ENCODE measurements at places on chromosomes 11 and 22. TPM values are rescaled to one million over a fixed set of nuclear protein-coding genes. Genes with fewer than 3 reads are reported as not detected.

MOGAT2 gene
- polyA plus RNA-seq, result not detected

MLC1 gene
- polyA plus RNA-seq, result not detected

MS4A7 gene
- 13.3 TPM for polyA plus RNA-seq

PPFIBP2 gene
- 28.1 TPM for polyA plus RNA-seq

SERPINH1 gene
- polyA plus RNA-seq, result 15.4 TPM

OR4D10 gene
- polyA plus RNA-seq, result not detected

CCDC188 gene
- polyA plus RNA-seq, result 0.76 TPM

CLDN5 gene
- polyA plus RNA-seq, result 13.1 TPM

- no peak overlapping the region for H3K4me3 ChIP-seq
- DNase-seq, result no peak
- H3K27ac ChIP-seq, result no peak overlapping the region
- H3K4me1 ChIP-seq, result peaks cover 67% of the 10 kb centered on the region
Observed at GRCh38 chr22:46637711-46638600, 17.8 kb downstream of the GRAMD4 start.

DNA sequence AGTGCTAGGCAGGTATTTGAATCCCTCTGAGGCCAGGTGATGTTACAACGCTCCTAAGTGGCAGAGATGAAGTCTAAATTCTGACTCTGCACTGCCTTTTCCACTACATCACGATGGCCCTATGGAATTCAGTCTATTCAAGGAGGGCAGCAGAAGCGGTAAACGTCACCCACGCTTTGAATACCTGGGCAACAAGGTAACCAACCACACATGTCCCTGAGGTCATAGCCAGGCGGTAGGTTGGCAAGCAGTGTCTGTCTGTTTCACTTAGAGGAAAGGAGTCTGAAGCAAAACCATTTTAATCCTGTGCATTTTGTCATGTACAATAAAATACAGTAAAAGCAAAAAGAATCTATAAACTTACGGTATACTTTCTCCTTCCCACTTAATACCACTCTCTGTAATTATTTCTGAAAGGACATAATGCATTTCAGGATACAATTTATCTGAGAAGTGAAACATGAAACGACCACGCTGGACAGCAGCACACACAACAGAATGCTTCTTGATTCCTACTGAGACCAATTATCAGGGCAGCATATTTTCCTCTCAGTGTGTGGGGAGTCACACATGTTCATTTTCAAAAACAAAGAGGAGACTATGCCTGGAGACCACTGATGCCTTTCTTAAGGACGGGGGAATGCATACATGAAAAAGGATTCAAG lies 51.3 kb downstream of the PRDM10 start:
- DNase-seq, result no peak
- peaks cover 8% of the 10 kb centered on the region for H3K4me1 ChIP-seq
- H3K27me3 ChIP-seq, result no peaks in the 10 kb centered on the region
- no peak overlapping the region for H3K27ac ChIP-seq
- H3K36me3 ChIP-seq, result peaks cover 22% of the 10 kb centered on the region

- peaks cover 39% of the 10 kb centered on the region for H3K36me3 ChIP-seq
- peak overlapping the region; percentile 91 for H3K27ac ChIP-seq
- H3K27me3 ChIP-seq, result no peaks in the 10 kb centered on the region
Observed at GRCh38 chr22:30328466-30329049, 1.8 kb upstream of the TBC1D10A start.

DNA sequence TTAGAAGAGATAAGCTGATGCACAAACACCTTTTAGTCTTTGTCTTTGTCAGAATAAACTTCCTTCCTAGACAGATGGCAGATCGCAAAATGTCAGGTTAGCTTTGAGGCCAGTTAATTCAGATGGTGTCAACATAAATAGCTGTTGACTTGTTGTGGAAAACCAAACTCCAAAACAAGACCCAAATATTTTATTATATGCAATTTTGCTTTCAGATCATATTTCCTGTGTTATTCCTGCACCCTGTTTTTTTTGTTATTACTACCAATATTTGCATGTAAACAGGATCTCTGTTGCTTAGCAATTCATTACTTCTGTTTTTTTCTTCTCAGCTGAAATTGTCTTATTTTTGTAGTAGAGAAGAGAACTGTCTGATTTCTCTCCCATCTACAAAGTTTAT lies 316.0 kb downstream of the ETS1 start:
- H3K27me3 ChIP-seq, result no peaks in the 10 kb centered on the region
- DNase-seq, result no peak
- no peaks in the 10 kb centered on the region for H3K36me3 ChIP-seq
- no peak overlapping the region for H3K4me3 ChIP-seq

DNA sequence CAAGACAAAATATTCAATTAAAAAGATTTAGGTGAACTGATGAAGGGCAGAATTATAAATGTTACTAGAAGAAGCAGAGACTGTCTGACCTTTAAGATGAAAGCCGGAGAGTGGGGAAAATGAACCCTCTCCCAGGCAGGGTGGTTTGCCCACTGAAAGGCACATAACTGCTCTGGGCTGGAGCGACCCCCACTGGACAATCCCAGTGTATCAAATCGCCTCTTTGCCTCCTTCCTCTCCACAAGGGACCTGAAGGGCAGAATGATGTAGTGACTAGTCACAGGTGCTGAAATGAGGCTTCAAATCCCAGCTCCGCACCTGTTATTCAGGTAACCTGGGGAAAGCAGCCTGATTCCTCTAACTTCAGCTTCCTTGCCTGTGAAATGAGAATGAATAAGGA lies 69.0 kb downstream of the EFCAB6 start:
- H3K27ac ChIP-seq, result no peak overlapping the region
- H3K36me3 ChIP-seq, result no peaks in the 10 kb centered on the region
- peaks cover 10% of the 10 kb centered on the region for H3K4me1 ChIP-seq
- H3K4me3 ChIP-seq, result no peak overlapping the region
- peaks cover 4% of the 10 kb centered on the region for H3K27me3 ChIP-seq
- DNase-seq, result no peak

GRCh38 chr11:96162816-96163499 lies 180.0 kb downstream of the MAML2 start:
- H3K27ac ChIP-seq, result peak overlapping the region; percentile 64
- no peaks in the 10 kb centered on the region for H3K4me1 ChIP-seq
- no peak overlapping the region for H3K4me3 ChIP-seq
- H3K27me3 ChIP-seq, result no peaks in the 10 kb centered on the region

DNA sequence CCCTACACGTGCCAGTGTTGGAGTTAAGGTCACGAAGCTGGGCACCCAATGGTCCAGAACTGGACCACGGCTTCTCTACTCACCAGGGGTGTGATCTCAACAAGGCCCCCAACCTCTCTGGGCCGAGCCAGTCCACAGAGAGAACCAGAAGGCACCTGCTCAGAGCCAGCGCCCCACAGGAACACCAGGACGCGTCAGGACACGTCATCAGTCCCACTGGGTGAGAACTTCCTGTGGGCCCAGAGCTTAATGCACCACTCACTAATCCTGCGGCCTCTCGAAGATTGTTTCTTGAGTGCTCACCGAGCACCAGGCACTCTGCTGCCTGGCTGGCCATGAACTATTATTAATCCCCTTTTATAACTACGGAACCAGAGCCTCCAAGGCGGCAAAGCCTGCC lies 10.1 kb downstream of the PHF21B start:
- no peak overlapping the region for H3K27ac ChIP-seq
- H3K4me3 ChIP-seq, result no peak overlapping the region
- H3K27me3 ChIP-seq, result peaks cover 20% of the 10 kb centered on the region
- no peaks in the 10 kb centered on the region for H3K4me1 ChIP-seq

- H3K4me3 ChIP-seq, result no peak overlapping the region
- no peak for DNase-seq
- H3K36me3 ChIP-seq, result no peaks in the 10 kb centered on the region
- H3K27me3 ChIP-seq, result no peaks in the 10 kb centered on the region
- H3K27ac ChIP-seq, result no peak overlapping the region
- H3K4me1 ChIP-seq, result no peaks in the 10 kb centered on the region
Observed at GRCh38 chr11:2036863-2037486, 39.3 kb upstream of the H19 start.

GRCh38 chr11:122951211-122951610 lies 30.4 kb downstream of the BSX start:
- H3K27ac ChIP-seq, result no peak overlapping the region
- H3K36me3 ChIP-seq, result peaks cover 14% of the 10 kb centered on the region
- no peak for DNase-seq
- H3K27me3 ChIP-seq, result no peaks in the 10 kb centered on the region
- H3K4me3 ChIP-seq, result no peak overlapping the region

- DNase-seq, result no peak
- H3K4me1 ChIP-seq, result peaks cover 21% of the 10 kb centered on the region
- H3K27ac ChIP-seq, result peak overlapping the region; percentile 90
- peak overlapping the region; percentile 40 for H3K4me3 ChIP-seq
Observed at GRCh38 chr11:121721961-121722360, 269.2 kb upstream of the SORL1-AS1 start.

GRCh38 chr22:31091106-31091975 lies 10.2 kb downstream of the SMTN start:
- H3K27ac ChIP-seq, result peak overlapping the region; percentile 96
- DNase-seq, result no peak
- no peaks in the 10 kb centered on the region for H3K27me3 ChIP-seq
- H3K36me3 ChIP-seq, result peaks cover 89% of the 10 kb centered on the region

GRCh38 chr11:86639137-86639536 lies 33.3 kb downstream of the ME3 start:
- H3K27ac ChIP-seq, result no peak overlapping the region
- H3K4me3 ChIP-seq, result no peak overlapping the region
- H3K36me3 ChIP-seq, result no peaks in the 10 kb centered on the region
- no peaks in the 10 kb centered on the region for H3K27me3 ChIP-seq
- H3K4me1 ChIP-seq, result no peaks in the 10 kb centered on the region

DNA sequence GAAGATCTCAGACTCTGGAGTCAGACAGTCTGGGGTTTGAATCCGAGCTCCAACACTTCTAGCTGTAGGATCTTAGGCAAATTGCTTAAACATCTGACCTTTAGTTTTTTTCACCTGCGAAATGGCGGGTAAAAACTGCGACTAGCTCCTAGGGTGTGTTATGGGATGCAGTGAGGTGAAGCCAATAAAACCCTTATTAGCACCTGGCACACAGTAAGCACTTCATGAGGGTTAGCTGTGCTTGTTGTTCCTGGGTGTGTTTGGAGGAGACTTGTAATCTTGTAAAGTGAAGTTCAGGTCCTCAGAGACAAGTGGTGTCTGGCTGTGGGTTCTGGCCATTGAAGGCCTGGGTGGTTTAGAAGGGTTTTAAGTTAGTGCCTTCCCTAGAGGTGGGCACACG lies 68.9 kb downstream of the ZBTB16 start:
- H3K4me3 ChIP-seq, result no peak overlapping the region
- H3K4me1 ChIP-seq, result peaks cover 98% of the 10 kb centered on the region
- no peak for DNase-seq
- peaks cover 52% of the 10 kb centered on the region for H3K36me3 ChIP-seq
- H3K27me3 ChIP-seq, result no peaks in the 10 kb centered on the region
- H3K27ac ChIP-seq, result peak overlapping the region; percentile 3

DNA sequence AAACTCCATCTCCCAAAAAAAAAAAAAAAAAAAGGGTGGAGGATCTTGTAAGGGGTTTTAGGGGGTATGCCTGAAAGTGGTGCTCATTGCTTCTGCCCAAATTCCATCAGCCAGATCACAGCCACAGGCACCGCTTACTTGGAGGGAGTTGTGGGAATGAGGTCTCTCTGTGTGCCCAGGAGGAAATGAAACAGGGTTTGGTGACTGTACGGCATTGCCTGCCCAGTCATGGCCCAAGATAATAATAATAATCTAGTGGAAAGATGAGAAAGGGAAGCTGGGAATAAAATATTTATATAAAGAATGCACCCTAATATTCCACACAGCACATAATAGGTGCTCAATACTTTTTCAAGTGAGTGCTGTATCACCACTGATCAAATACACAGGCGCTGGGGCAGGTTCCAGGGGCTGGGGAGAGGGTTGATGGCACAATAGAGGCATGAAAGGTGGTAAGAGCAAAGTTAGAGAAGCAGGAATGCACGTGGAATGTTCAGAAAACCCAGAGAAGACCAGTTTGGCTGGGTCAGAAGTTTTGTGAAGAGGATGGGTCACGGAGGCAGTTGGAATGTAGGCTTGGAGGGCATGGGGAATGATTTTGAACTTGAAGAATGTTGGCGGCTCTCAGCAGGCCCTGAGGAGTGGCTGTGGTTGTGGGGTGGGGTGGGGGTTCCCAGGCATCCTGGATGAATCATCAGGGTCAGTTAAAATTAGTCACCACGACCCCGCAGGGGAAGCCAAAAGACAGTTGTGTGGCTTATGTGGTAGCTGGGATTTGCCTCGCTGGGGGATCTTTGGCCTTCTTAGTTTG lies 12.5 kb upstream of the MB start:
- no peaks in the 10 kb centered on the region for H3K27me3 ChIP-seq
- no peaks in the 10 kb centered on the region for H3K36me3 ChIP-seq
- H3K27ac ChIP-seq, result peak overlapping the region; percentile 95
- H3K4me1 ChIP-seq, result peaks cover 10% of the 10 kb centered on the region
- peak; percentile 83 for DNase-seq

DNA sequence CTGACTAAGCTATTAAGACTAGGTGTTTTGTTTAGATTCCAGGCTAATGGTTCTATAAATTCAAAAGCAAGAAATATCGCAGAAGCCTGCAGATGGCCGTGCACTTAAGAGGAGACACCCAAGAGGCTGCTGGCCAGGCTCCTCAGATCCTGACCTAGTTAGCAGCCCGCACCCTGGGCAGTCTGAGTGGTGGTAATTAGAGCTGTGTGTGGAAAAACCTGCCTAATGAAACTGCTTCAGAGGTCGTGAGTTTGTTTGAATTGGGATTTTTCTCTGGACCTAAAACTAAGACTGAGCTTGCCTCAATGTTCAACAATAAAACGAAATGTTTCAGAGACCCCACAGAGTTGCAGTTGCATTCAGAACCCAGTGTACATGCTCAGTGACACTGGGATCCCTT lies 627.7 kb downstream of the OPCML start:
- no peaks in the 10 kb centered on the region for H3K27me3 ChIP-seq
- no peak for DNase-seq
- H3K4me1 ChIP-seq, result no peaks in the 10 kb centered on the region
- no peak overlapping the region for H3K27ac ChIP-seq
- H3K4me3 ChIP-seq, result no peak overlapping the region
- H3K36me3 ChIP-seq, result no peaks in the 10 kb centered on the region

GRCh38 chr11:84455691-84456090 lies 1169.5 kb upstream of the CCDC90B start:
- no peak overlapping the region for H3K4me3 ChIP-seq
- peak; percentile 80 for DNase-seq
- no peaks in the 10 kb centered on the region for H3K27me3 ChIP-seq
- H3K36me3 ChIP-seq, result no peaks in the 10 kb centered on the region
- H3K4me1 ChIP-seq, result no peaks in the 10 kb centered on the region
- H3K27ac ChIP-seq, result no peak overlapping the region

- H3K4me1 ChIP-seq, result peaks cover 12% of the 10 kb centered on the region
- H3K27ac ChIP-seq, result peak overlapping the region; percentile 90
Observed at GRCh38 chr22:41682033-41682807, 6.4 kb downstream of the SNU13 start.

GRCh38 chr11:128689591-128689947 lies 4.3 kb upstream of the FLI1 start:
- H3K4me3 ChIP-seq, result no peak overlapping the region
- H3K27me3 ChIP-seq, result peaks cover 12% of the 10 kb centered on the region
- H3K36me3 ChIP-seq, result no peaks in the 10 kb centered on the region
- no peak overlapping the region for H3K27ac ChIP-seq
- peaks cover 87% of the 10 kb centered on the region for H3K4me1 ChIP-seq
